ENCODE measurements at places on chromosomes 4 and X.

DNA sequence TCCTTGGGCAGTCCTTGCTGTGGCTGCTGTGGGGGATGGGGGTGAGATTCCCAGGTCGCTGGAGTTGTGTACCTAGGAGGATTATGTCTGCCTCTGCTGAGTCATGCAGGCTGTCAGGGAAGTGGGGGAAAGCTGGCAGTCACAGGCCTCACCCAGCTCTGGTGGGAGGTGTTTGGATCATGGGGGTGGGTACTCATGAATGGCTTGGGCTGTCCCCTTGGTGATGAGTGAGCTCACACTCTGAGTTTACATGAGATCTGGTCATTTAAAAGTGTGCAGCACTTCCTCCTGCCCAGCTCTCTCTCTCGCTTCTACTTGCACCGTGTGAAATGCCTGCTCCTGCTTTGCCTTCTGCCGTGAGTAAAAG, 24.6 kb upstream of the PDLIM3 start:
- no peak for DNase-seq

GRCh38 chrX:112865464-112866025, 24.9 kb upstream of the AMOT start:
- DNase-seq: no peak

GRCh38 chr4:128550060-128550459, 259.4 kb upstream of the JADE1 start:
- DNase-seq: no peak

DNA sequence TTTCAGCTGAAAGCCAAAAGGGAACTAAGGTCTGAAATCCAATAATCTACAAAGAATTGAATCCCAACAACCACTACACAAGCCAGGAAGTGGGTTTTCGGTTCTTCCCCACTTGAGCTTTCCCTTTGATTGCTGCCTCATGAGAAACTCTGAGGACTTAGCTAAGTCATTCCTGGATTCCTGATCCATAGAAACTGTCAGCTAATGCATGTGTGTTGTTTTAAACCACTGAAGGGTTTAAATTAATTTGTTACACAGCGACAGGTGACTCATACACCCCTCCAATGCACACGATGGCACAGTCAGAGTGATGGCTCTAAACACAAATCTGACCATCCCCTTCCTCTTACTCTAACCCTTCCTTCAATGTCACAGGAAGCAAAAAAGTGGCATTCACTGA, 282.9 kb downstream of the RAB28 start:
- no peak for DNase-seq

- DNase-seq: no peak
Observed at GRCh38 chrX:14380044-14380443, 149.3 kb upstream of the GLRA2 start.

DNA sequence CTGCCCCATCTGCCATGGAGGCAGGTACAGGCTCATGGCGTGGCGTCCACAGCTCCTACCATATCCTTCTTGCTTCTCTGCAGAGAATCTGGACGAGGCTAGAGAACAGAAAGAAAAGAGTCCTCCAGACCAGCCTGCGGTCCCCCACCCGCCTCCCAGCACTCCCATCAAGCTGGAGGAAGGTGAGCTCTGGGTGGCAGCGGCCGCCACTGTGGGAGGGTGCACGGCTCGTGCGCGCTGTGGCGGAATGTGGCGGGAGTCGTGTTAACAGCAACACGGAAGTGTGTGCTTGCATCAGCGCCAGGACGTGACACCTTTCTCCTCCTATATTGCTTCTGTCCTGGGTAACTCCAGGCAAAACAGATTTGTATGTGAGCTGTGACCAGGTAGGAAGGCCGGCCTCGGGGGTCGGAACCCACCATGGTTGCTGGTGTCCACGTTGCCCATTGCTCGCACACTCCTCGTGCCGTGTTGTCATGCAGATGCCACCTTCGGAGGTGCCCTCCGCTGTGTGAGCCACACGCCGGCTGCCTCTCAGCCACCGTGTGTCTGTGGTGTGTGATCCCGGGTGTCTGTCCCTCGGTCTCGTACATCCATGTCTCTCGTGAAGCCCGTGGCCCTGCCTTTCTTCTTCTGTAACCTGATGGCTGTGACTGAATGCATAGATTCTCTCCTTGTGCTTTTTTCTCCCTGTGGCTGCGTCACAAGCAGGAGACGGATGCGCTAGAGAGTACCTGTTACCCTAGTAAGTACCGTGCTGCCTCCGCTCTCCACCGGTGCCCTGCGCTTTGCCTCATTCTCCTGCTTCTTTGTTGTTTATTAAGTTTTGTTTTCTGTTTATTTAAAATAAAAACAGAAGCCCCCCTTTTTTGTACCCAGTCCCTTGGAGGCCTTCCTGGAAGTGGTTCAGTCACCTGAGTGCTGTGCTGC, 37.0 kb downstream of the NOP14 start:
- DNase-seq: no peak

DNA sequence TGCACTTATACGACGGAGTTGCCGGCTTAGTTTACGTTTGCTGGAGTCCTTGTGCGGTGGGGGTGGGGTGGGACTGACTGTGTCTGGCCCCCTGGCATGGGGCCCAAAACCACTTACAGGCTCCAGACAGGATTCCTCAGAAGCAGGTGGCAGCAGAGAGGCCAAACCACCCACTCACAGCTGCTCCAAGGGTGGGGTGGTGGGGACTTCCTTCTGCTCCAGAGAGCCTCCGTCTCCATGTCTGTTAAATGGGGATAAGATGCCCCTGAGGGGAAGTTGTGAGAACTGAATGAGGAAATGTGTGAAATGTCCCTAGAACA, 36.7 kb downstream of the PSAPL1 start:
- no peak for DNase-seq

DNA sequence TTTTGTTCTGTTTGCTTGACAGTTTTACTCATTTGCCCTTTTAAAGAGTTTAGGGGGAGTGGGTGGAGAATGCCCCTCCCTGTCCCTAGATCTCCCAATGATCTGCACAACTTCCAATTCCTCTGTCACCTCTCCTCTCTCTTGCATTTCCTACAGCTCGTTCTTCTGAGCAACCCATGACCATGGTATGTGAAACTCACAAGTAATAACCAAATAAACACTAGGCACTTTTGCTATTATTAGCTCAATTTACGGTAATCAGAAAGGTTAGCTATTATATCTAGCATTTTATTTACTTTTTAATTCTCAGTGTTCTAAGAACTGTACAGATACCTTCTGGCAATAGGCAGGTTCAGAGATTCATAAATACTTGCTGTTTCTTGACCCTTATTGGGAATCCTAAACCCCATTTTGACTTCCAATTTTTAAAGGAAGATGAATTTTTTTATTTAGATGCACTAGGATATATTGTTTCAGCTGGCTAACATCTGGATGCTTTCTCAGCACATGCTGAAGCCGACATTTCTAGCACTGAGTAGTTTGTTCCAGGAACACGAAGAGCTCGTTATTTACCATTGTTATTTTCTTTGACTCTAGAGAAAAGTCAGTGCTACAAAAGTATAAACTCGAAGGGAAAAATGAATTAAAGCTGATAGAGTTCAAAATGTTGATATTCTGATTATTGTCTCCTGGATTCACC, 194.7 kb upstream of the TLL1 start:
- no peak for DNase-seq

DNA sequence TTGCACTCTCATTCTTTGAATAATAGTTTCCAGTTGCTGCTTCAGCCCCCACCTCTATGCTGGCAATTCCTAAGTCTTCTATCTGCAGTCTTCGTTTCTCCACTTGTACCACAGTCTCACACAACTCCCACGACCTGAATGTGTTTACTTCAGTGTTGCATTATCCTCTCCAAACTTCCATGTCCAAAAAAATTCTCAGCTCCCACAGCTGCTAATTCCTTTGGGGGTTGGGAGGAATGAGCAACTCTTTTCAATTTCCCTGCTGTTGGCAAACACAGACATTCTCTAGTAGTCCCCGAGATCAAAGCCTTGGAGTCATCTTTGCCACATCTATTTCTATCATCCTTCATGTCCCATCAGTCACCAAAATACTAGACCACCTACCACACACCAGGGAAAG, 14.4 kb upstream of the CDS1 start:
- no peak for DNase-seq

DNA sequence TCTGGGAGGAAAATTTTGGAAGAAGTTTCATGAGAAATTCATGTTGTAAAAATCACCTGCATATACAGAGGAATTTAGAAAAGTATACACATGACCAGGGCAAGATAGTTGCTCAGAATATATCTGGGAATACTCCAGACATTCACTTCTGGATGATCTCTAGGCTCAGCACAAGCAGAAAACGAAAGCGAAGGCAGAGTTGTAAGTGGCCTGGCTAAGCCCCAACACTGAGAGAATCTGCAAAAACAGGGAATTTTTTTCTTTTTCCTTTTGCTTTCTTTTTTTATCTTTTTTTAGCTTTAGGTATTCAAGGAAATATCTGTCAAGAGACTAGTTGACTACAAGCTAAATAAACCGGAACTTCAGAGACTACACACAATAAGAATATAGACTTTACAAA, 207.2 kb downstream of the FGF13 start:
- no peak for DNase-seq

Data from hippocampal formation (tissue), 2 donors.